ENCODE measurements at places on chromosomes 2 and 18. TPM values are rescaled to one million over a fixed set of nuclear protein-coding genes. Genes with fewer than 3 reads are reported as not detected.

GRCh38 chr2:236600892-236601291 is 31.3 kb downstream of the ACKR3 start:
- no peaks in the 10 kb centered on the region for H3K4me1 ChIP-seq
- no peak overlapping the region for H3K4me3 ChIP-seq
- no peaks in the 10 kb centered on the region for H3K36me3 ChIP-seq
- no peaks in the 10 kb centered on the region for H3K27me3 ChIP-seq
- H3K27ac ChIP-seq, result peak overlapping the region; percentile 6

DNA sequence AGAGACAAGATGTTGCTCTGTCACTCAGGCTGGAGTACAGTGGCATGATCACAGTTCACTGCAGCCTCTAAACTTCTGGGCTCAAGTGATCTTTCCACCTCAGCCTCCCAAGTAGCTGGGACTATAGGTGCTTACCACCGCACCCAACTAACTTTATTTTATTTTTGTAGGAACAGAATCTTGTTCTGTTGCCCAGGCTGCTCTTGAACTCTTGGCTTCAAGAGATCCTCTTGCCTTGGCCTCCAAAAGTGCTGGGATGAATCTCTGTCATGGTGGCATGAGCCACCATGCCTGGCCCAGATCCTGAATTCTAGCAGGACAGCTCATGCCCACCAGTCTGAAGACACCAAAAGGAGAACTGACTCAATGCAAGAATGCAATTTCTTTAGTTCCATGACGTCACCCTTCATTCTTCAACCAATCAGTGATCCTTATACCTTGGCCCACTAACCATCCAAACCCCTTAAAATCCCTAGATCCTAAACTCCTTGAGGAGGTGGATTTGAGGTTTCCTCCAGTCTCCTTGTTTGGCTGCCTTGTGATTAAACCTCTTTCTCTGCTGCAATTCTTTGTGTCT is 25.6 kb upstream of the CXXC1 start:
- no peak overlapping the region for H3K27ac ChIP-seq
- no peak for DNase-seq
- peaks cover 6% of the 10 kb centered on the region for H3K27me3 ChIP-seq
- no peaks in the 10 kb centered on the region for H3K4me1 ChIP-seq
- H3K36me3 ChIP-seq, result no peaks in the 10 kb centered on the region
- H3K4me3 ChIP-seq, result no peak overlapping the region

GRCh38 chr2:52611759-52612158 is 1155.8 kb upstream of the CHAC2 start:
- no peak overlapping the region for H3K27ac ChIP-seq
- DNase-seq, result no peak
- no peaks in the 10 kb centered on the region for H3K27me3 ChIP-seq
- H3K4me1 ChIP-seq, result no peaks in the 10 kb centered on the region
- no peak overlapping the region for H3K4me3 ChIP-seq

DNA sequence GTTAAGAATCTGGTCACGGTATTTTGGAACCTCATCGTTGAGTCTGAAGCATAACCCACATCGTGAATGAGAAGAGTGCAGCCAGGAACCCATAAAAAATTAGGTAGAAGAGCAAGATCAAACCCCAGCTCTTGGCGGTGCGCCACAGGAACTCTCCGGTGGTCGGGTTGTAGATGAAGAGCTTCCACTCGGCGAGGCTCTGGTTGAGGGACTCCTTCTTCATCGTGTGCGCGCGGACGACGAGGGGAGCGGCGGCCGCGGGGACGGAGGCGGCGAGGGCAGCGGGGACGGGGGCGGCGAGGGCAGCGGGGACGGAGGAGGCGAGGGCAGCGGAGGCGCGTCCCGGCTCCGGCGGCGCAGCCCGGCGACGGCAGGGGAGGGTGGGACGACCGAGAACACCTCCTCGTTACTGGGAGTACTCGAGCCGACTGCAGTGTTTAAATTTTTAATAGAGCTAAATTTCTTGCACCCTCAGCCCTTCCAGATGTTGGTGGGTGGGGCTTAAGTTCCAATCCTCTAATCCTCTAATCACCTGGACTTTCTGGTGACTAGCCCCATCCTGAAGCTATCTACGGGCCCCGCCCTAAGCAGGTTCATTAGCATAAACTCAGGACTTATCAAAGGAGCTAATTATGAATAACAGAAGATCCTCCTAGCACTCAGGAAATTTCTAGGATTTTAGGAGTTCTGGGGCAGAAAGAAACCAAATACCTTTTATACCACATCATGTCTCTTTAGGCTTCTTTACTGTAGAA is 20.4 kb upstream of the PAPOLG start:
- H3K36me3 ChIP-seq, result no peaks in the 10 kb centered on the region
- no peaks in the 10 kb centered on the region for H3K27me3 ChIP-seq
- H3K4me3 ChIP-seq, result peak overlapping the region; percentile 68
- H3K27ac ChIP-seq, result no peak overlapping the region

DNA sequence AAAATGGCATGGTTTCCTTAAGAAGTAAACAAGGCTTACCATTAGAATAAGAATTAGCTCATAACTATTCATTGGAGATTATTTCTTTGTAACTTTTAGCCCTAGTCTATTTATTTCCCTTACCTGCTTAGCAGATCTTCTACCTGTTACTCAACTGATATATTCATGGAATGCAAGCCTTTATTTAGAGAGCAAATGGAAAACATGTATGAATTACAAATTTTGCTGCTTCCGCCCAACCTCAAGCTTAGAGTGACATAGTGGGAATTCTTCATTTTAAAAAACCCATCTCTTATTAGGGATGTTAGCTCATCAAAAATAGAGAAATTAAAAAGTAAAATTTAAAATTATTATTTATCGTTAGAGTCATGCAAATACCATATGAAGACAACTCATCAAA is 110.9 kb downstream of the STRN start:
- H3K4me3 ChIP-seq, result no peak overlapping the region
- no peaks in the 10 kb centered on the region for H3K36me3 ChIP-seq
- DNase-seq, result no peak
- no peaks in the 10 kb centered on the region for H3K27me3 ChIP-seq
- H3K27ac ChIP-seq, result no peak overlapping the region

- no peak for DNase-seq
- no peak overlapping the region for H3K27ac ChIP-seq
- H3K4me3 ChIP-seq, result no peak overlapping the region
- H3K4me1 ChIP-seq, result no peaks in the 10 kb centered on the region
These were observed 130.7 kb downstream of the MREG start for GRCh38 chr2:215882689-215883088.

FAM124B gene
- 7.9 TPM for total RNA-seq

DNA sequence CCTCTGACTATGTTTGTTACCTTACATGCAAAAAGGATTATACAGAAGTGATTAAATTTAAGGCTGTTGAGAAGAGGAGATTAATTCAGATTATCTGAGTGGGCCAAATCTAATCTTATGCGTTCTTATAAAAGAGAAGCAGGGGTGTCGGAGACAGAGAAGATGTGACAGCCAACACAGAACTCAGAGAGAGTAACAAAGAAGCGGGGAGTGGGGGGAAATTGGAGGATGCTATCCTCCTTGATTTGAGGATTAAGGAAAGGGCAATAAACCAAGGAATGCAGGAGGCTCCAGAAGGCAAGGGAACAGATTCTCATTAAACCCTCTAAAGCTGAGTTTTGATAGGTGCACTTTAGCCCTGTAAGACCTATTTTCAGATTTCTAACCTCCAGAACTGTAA is 291.3 kb upstream of the REG3G start:
- H3K27me3 ChIP-seq, result no peaks in the 10 kb centered on the region
- no peak overlapping the region for H3K27ac ChIP-seq
- no peak overlapping the region for H3K4me3 ChIP-seq
- H3K4me1 ChIP-seq, result no peaks in the 10 kb centered on the region
- no peak for DNase-seq

SAG gene
- total RNA-seq, result not detected

TDRD15 gene
- not detected for total RNA-seq

GRCh38 chr2:238457927-238458324 is 31.2 kb downstream of the ASB1 start:
- H3K27ac ChIP-seq, result peak overlapping the region; percentile 67
- H3K4me3 ChIP-seq, result no peak overlapping the region
- no peaks in the 10 kb centered on the region for H3K27me3 ChIP-seq
- H3K36me3 ChIP-seq, result no peaks in the 10 kb centered on the region
- H3K4me1 ChIP-seq, result no peaks in the 10 kb centered on the region

GRCh38 chr2:37180006-37180639 is 8.3 kb downstream of the SULT6B1 start:
- no peaks in the 10 kb centered on the region for H3K4me1 ChIP-seq
- no peak for DNase-seq
- H3K27me3 ChIP-seq, result no peaks in the 10 kb centered on the region
- no peaks in the 10 kb centered on the region for H3K36me3 ChIP-seq

GRCh38 chr2:58133395-58133794 is 86.8 kb downstream of the VRK2 start:
- H3K4me3 ChIP-seq, result no peak overlapping the region
- H3K27me3 ChIP-seq, result no peaks in the 10 kb centered on the region
- H3K27ac ChIP-seq, result no peak overlapping the region
- H3K36me3 ChIP-seq, result peaks cover 5% of the 10 kb centered on the region
- DNase-seq, result no peak

DNA sequence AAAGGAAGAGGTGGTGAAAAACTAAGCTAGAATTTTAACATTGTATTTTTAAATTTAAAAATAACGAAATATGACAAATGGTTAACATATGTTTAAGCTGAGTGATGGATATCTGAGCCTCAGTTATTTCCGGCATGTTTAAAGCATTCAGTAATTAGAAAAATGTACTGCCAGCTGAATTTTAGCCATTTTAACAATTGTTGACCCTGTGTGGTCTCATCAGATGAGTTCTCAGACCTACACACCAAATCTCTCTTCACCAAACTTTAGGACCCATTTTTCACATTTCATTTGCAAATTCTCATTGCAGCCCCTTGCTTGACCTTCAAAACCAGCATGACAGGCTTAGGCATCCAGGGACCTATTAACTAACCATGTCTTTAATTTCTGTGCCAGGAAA is 91.5 kb upstream of the RGPD4 start:
- no peak for DNase-seq
- H3K27ac ChIP-seq, result no peak overlapping the region
- no peaks in the 10 kb centered on the region for H3K27me3 ChIP-seq
- no peaks in the 10 kb centered on the region for H3K4me1 ChIP-seq

GRCh38 chr2:24873619-24874018 is 46.4 kb downstream of the ADCY3 start:
- H3K4me1 ChIP-seq, result no peaks in the 10 kb centered on the region
- H3K27me3 ChIP-seq, result no peaks in the 10 kb centered on the region
- no peak overlapping the region for H3K4me3 ChIP-seq
- peak overlapping the region; percentile 67 for H3K27ac ChIP-seq
- no peak for DNase-seq
- H3K36me3 ChIP-seq, result no peaks in the 10 kb centered on the region

All from breast epithelium (tissue), 4 donors.